ENCODE measurements at places on chromosomes 13 and 19.

DNA sequence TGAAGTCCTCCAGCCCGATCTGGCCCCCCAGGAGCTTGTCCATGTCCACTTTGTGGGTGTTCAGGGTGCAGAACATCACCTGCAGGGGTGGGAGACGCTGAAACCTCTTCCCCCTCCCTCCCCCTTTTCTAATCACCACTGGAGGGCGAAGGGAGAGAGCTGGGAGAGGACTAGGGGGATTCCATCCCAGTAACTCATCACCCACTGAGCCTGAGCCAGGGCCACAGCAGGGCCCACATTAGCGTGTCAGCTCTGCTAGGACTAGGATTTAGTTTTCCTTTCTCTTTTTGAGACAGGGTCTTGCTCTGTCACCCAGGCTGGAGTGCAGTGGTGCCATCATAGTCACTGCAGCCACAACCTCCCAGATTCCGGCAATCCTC is 5.5 kb upstream of the PTGER1 start:
- H3K4me3 ChIP-seq: no peak overlapping the region
- H3K27me3 ChIP-seq: no peaks in the 10 kb centered on the region
- peaks cover 18% of the 10 kb centered on the region for H3K36me3 ChIP-seq
- H3K27ac ChIP-seq: no peak overlapping the region
- H3K4me1 ChIP-seq: peaks cover 12% of the 10 kb centered on the region

- H3K36me3 ChIP-seq: no peaks in the 10 kb centered on the region
- DNase-seq: no peak
- H3K27me3 ChIP-seq: no peaks in the 10 kb centered on the region
- H3K27ac ChIP-seq: no peak overlapping the region
- H3K4me3 ChIP-seq: no peak overlapping the region
These were observed 14.9 kb downstream of the PLEKHA4 start for GRCh38 chr19:48853483-48853882.

DNA sequence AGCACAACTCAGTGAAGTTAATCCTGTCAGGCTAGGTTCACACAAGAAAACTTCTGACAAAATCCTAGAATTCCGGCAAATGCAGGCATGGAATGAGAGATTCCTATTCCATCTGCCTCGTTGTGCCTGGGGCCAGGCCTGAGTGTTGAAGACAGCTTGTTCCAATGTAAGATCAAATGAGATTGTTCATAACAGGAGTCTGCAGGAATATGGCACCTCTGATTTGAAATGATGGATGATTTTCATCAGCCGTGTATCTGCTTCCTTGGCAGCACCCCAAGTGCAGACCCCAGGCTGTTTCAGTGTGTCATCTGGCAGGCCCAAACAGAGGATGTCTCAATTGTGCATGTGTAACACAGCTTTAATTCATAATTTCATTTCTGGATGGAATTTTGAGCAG is 35.3 kb upstream of the SACS start:
- H3K36me3 ChIP-seq: peaks cover 2% of the 10 kb centered on the region
- H3K4me1 ChIP-seq: no peaks in the 10 kb centered on the region
- no peak for DNase-seq
- no peak overlapping the region for H3K27ac ChIP-seq
- peaks cover 28% of the 10 kb centered on the region for H3K27me3 ChIP-seq

- no peak for DNase-seq
- H3K27ac ChIP-seq: no peak overlapping the region
- peaks cover 9% of the 10 kb centered on the region for H3K36me3 ChIP-seq
These were observed 44.8 kb downstream of the MBNL2 start for GRCh38 chr13:97266772-97267417.

DNA sequence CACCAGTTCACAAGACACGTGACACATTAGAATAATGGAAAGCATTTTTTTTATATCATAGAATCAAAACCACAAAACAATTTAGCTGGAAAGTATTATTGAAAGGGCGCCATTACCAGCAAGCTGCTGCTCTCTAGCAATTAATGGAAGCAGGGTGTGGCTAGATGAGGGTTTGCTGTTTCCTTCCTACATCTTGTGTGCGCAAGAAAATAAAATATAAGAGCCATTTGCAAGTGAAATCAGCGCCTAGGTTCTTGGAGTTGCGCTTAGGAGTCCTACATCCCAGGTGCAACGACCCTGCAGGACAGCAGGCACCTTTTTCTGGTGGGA is 140.9 kb downstream of the ZNF536 start:
- no peak overlapping the region for H3K4me3 ChIP-seq
- no peak overlapping the region for H3K27ac ChIP-seq
- peaks cover 10% of the 10 kb centered on the region for H3K27me3 ChIP-seq
- no peaks in the 10 kb centered on the region for H3K36me3 ChIP-seq
- DNase-seq: no peak
- no peaks in the 10 kb centered on the region for H3K4me1 ChIP-seq

- no peak overlapping the region for H3K27ac ChIP-seq
- no peak overlapping the region for H3K4me3 ChIP-seq
- H3K36me3 ChIP-seq: peaks cover 46% of the 10 kb centered on the region
These were observed 10.5 kb upstream of the CHAMP1 start for GRCh38 chr13:114303700-114304327.

GRCh38 chr19:31572976-31573298 is 223.7 kb upstream of the TSHZ3 start:
- no peaks in the 10 kb centered on the region for H3K4me1 ChIP-seq
- no peak for DNase-seq
- no peak overlapping the region for H3K4me3 ChIP-seq
- H3K36me3 ChIP-seq: peaks cover under 1% of the 10 kb centered on the region

DNA sequence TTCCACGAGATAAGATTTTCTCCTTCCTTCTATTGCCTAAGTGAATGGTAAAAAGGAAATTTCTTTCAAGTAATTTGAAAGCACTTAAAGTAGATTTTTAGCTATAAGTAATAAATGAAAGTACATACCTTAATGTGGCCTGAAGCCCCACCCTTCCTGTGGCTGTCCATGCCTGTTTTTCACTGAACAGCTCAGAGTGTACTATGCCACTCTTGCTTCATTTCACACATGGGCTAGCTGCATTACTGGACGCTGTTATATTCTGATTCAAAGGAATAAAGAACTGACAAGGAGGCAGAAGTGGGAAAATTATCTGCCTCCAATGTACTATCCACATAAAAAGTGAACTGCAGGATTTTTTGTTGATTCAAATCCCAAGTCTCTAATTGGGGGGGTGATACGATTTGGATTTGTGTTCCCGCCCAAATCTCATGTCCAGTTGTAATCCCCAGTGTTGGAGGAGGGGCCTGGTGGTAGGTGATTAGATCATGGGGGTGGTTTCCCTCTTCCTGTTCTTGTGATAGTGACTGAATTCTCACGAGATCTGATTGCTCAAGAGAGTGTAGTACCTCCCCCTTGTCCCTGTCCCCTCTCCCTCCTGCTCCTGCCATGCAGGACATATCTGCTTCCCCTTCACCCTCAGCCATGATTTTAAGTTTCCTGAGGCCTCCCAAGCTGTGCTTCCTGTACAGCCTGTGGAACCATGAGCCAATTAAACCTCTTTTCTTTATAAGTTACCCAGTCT is 154.7 kb upstream of the SGCG start:
- H3K36me3 ChIP-seq: no peaks in the 10 kb centered on the region
- H3K4me1 ChIP-seq: no peaks in the 10 kb centered on the region
- H3K4me3 ChIP-seq: no peak overlapping the region
- DNase-seq: no peak
- peaks cover 35% of the 10 kb centered on the region for H3K27me3 ChIP-seq
- H3K27ac ChIP-seq: no peak overlapping the region

DNA sequence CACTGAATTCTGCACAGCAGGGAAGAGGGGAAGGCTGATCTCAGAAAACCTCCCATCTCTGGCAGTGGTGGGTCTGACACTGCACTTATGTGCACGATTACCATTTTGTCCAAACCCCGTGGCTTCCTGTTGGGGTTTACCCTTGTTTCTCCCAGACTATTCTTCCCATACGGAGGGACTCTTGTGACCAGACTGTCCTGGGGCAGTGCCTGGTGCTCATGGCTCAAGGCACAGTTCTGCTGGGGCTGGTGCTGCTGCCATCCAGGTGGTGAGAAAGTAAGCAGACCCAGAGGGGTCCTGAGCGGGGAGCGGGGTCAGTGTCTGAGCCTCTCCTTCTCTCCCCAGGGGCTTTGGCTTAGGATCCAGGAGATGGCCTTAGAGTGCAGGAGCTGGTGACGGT is 5.1 kb upstream of the SIGLEC9 start:
- H3K27ac ChIP-seq: no peak overlapping the region
- no peak overlapping the region for H3K4me3 ChIP-seq
- peaks cover 3% of the 10 kb centered on the region for H3K36me3 ChIP-seq
- H3K4me1 ChIP-seq: peaks cover 47% of the 10 kb centered on the region

DNA sequence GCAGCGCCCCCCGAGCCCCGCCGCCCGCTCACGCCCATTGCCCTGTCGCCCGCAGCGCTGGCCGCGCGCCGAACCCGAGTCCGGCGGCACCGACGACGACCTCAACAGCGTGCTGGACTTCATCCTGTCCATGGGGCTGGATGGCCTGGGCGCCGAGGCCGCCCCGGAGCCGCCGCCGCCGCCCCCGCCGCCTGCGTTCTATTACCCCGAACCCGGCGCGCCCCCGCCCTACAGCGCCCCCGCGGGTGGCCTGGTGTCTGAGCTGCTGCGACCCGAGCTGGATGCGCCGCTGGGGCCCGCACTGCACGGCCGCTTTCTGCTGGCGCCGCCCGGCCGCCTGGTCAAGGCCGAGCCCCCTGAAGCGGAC is 518 bp downstream of the KLF2 start:
- no peak for DNase-seq
- peak overlapping the region; percentile 99 for H3K27ac ChIP-seq
- H3K4me1 ChIP-seq: peaks cover 55% of the 10 kb centered on the region
- H3K27me3 ChIP-seq: peaks cover 10% of the 10 kb centered on the region
- H3K4me3 ChIP-seq: peak overlapping the region; percentile 78

GRCh38 chr13:48731001-48731658 is 77.4 kb downstream of the CYSLTR2 start:
- H3K4me1 ChIP-seq: no peaks in the 10 kb centered on the region
- no peak overlapping the region for H3K4me3 ChIP-seq
- peaks cover 3% of the 10 kb centered on the region for H3K36me3 ChIP-seq
- H3K27ac ChIP-seq: no peak overlapping the region
- no peaks in the 10 kb centered on the region for H3K27me3 ChIP-seq

DNA sequence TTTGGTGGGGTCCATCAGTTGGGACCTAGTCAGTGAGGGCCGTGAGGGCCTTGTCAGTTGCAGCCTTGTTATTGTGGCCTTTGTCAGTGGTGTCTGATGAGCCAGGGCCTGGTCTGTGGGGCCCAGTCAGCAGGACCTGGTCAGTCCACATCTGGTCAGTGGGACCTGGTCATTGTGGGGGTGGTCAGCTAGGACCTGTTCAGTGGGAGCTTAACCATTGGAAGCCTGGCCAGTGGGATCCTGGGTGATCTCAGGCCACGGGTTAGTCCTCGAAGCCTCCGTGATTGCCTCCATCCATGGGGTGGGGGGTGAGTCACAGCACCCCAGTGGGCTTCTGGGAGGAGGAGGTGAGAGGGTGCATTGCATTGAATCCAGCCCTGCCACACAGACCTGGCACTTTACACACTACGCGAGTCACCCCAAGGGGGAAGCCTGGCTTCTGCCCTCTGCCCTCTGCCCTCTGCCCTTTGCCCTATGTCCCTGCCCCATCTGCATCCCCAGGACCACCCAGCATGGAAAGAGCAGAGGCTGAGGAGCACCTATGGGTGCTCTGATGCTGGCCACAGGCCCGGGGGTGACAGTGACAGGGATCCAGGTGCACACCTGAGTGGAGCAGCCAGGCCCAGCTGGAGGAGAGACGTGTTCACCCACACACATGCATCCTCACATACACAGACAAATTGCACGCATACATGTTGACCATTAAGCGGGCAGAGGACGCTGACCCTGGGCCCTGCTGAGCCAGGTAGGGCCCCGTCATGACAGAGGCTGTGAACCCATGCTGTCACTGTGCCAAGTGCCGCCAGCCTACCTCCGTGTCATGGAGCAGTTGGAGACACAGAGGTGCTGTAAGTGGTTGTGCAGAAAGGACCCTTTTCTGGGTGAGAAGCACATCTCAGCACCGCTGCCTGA is 59.8 kb upstream of the TPM4 start:
- H3K27me3 ChIP-seq: no peaks in the 10 kb centered on the region
- no peaks in the 10 kb centered on the region for H3K4me1 ChIP-seq
- H3K36me3 ChIP-seq: peaks cover 3% of the 10 kb centered on the region
- DNase-seq: no peak
- no peak overlapping the region for H3K4me3 ChIP-seq

- H3K27me3 ChIP-seq: no peaks in the 10 kb centered on the region
- H3K4me3 ChIP-seq: no peak overlapping the region
- DNase-seq: no peak
- H3K36me3 ChIP-seq: peaks cover 6% of the 10 kb centered on the region
- no peak overlapping the region for H3K27ac ChIP-seq
- H3K4me1 ChIP-seq: peaks cover 5% of the 10 kb centered on the region
These were observed 16.3 kb downstream of the CILP2 start for GRCh38 chr19:19554074-19555023.

GRCh38 chr19:40331052-40331451 is 17.1 kb downstream of the C19orf47 start:
- peaks cover 37% of the 10 kb centered on the region for H3K36me3 ChIP-seq
- no peak overlapping the region for H3K4me3 ChIP-seq
- H3K4me1 ChIP-seq: no peaks in the 10 kb centered on the region
- no peak for DNase-seq

DNA sequence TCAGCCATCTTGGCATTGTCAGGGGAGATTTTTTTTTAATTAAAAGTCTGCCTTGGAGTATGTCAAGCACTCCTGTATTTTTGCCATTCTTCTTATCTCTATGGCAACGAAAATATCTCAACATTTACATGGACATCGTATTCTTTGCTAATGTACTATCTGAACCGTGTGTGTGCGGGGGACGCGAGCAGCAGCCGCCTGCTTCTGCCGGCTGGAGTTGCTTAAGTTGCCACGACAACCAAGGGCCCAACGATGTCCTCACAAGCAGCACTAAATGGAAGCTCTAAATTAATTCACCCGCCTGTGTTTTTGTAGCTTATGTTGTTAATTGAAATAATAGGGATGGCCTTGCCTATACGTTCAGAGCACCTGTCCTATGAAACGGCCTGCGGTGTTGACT is 309.5 kb downstream of the TEX29 start:
- H3K27me3 ChIP-seq: no peaks in the 10 kb centered on the region
- no peak overlapping the region for H3K27ac ChIP-seq
- H3K36me3 ChIP-seq: no peaks in the 10 kb centered on the region
- no peak overlapping the region for H3K4me3 ChIP-seq
- no peaks in the 10 kb centered on the region for H3K4me1 ChIP-seq

DNA sequence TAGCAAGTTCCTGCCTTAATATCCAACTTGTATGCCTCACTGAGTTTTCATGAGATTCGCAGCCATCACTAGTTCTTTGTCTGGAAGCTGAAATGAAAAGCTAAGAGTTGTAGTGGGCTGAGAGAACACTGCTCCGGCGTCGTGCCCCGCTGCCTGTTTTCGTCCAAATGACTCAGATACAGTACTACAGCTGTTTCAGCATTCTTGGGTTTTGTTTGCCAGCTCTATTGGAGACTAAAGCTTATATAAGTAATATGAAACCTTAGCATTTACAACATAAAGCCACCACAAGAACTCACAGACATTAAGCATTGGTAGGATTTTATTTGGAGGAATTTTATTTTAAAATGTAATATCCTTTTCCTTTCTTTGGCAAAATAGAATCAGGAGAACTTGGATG is 299.7 kb downstream of the DLEU7 start:
- DNase-seq: no peak
- no peaks in the 10 kb centered on the region for H3K36me3 ChIP-seq
- no peak overlapping the region for H3K27ac ChIP-seq
- no peak overlapping the region for H3K4me3 ChIP-seq
- H3K4me1 ChIP-seq: no peaks in the 10 kb centered on the region

GRCh38 chr19:32647361-32647760 is 27.6 kb downstream of the ANKRD27 start:
- no peak for DNase-seq
- no peak overlapping the region for H3K27ac ChIP-seq
- H3K36me3 ChIP-seq: peaks cover 26% of the 10 kb centered on the region
- no peak overlapping the region for H3K4me3 ChIP-seq
- H3K4me1 ChIP-seq: peaks cover 15% of the 10 kb centered on the region

- DNase-seq: no peak
- peaks cover 3% of the 10 kb centered on the region for H3K4me1 ChIP-seq
- no peak overlapping the region for H3K27ac ChIP-seq
- H3K4me3 ChIP-seq: no peak overlapping the region
- H3K27me3 ChIP-seq: no peaks in the 10 kb centered on the region
These were observed 33.2 kb upstream of the TFDP1 start for GRCh38 chr13:113551081-113552000.
